ENCODE measurements at places on chromosomes 7 and 10.

DNA sequence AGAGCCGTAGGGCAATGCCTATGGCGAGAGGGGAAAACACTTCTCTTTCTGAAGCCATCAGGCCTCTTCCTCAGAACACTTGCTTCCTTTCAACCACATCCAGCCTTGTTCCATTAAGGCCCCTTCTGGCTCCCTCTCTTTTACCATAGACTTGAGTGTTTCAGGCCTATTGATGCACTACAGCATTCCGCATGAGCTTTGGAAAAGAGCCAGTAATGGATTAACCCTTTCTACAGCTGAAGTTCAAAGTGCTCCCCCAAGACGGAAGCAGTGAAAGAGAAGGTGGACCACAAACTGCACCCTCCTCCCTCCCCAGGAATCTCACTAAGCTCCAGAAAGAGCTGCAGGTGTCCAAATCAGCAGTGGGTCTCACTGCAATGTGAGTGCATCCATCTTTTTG, 102.7 kb upstream of the C7orf33 start:
- no peak for DNase-seq

GRCh38 chr10:97047083-97047736, 138.5 kb downstream of the SLIT1 start:
- DNase-seq: no peak

DNA sequence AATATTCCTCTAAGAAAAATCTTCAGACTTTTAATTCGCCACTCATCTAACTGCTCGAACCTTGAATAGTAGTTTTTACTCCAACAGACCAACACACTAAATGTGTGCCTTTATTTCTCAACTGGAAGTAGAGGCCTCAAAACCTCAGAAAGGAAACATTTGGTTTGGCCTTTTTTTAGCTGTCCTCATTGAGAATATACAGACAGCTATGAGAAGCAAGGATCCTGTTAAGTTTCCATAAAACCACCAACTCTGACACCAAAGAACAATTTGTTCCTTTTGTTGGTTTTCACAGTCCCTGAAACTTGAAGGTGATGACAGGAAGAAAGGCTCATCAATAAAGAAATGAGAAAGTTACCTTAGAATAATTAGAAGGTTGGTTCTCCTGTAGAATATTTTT, 199.2 kb upstream of the MEOX2 start:
- DNase-seq: no peak

- DNase-seq: no peak
These were observed 44.6 kb downstream of the VIM start for GRCh38 chr10:17272648-17273047.

All from AG04449 (cell line).